NK-92 treated with Interleukin-12 subunit alpha and Interleukin-12 subunit beta, amount 100 ng/mL, for 24 hours (cell line): ENCODE measurements at places on chromosomes 6 and 20.

GRCh38 chr6:13117570-13117969, 210.8 kb downstream of the TBC1D7 start:
- DNase-seq = no peak

DNA sequence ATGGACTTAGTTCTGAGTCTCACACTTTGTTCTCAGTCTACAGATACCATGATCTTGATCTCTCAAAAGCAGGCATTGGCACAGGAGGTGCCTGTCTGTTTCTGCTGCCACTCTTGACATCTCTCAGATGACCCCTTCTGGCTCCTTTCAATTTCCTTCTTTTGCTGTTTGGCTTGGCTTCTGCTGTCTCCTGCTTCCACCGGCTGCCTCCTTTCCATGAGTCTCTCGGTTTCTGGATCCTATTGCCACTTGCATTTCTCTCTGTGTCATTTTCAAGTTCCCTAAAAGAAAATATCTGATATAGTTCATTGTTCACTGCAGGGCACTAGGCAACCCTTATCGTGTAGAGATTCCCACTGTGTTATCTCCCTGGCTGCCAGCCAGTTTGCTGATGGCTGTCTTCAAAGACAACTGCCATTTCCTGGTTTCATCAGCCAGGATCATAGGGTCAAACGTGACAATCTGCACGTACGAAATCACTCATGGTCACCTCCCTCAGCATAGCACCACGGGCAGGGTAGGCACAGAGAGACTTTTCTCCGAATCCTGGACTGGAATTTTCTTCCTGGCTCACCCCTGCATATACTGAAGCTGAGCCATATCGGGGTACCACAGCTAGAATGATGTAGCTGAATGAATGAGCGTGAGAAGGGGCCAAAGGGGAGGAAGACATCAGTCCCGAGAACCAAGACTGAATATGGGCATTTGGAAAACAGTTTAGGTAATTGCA, 144.6 kb upstream of the TMEM170B start:
- no peak for DNase-seq

- DNase-seq = no peak
Observed at GRCh38 chr6:80338201-80338836, 231.8 kb downstream of the BCKDHB start.

DNA sequence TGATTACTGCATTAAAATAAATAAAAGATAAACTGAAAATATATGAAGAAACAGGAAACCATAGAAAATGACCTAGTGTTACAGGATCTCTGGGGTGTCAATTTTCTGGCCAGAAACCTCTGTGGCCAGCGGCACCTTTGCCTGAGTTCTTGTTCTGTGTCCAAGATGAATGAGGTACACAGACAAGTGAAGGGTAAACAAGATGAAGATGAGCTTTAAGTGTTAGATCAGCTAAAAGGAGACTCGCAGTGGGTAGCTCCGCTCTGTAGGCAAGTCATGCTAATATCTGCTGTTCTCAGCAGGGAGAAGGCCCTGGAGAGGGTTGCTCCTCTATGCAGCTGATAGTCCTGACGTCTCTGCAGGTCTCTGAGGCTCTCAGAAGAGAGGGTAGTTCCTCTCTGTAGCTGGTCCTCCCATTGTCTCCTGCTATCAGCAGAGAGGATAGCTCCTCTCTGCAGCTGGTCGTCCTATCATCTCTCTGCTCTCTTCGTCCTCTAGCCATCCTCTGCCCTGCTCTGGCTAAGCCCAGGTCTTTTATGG, 35.9 kb upstream of the TBC1D22B start:
- no peak for DNase-seq

- no peak for DNase-seq
Observed at GRCh38 chr6:11448038-11448437, 89.5 kb upstream of the TMEM170B start.

- peak; percentile 78 for DNase-seq
Observed at GRCh38 chr6:116100419-116101301, at the start of gene NT5DC1. NT5DC1 (plus strand) TSS chr6:116100853; CDS start chr6:116100931, 78 bp downstream.

GRCh38 chr20:64038224-64038564, 2.2 kb downstream of the C20orf204 start:
- DNase-seq = no peak

- no peak for DNase-seq
Observed at GRCh38 chr6:9437836-9438235, 977.0 kb downstream of the TFAP2A start.

DNA sequence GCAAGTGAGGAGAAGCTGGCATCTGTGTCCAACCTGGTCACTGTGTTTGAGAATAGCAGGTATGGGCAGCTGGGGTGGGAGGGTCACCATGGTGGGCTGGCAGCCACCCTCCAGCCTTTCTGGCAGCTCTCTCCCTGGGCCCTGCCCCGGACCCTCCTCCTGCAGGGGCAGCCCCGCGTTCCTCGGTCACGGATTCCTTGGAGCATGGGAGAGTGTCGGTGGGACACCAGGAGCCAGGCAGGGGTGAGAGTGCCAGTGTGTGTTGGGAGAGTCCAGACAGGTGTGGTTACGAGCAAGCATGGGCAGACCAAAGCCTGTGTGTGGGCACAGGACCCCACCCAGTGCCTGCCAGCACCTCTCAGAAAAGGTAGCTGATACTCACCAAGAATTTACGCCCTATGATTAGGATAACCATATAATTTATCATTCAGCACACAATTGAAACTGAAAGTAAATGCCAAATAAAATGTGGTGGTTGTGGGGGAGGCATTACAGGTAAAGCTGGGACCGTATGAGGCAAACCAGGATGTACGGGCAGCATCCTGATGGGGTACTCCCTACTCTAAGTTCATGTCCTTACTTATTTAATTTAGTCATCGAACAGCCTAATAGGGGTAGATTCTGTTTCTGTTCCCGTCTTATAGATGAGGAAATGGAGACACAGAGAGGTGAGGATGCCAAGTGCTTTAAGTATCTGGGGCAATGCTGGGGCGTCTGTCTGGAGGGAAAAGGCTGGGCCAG, 542 bp downstream of the FGD2 start:
- DNase-seq = no peak

DNA sequence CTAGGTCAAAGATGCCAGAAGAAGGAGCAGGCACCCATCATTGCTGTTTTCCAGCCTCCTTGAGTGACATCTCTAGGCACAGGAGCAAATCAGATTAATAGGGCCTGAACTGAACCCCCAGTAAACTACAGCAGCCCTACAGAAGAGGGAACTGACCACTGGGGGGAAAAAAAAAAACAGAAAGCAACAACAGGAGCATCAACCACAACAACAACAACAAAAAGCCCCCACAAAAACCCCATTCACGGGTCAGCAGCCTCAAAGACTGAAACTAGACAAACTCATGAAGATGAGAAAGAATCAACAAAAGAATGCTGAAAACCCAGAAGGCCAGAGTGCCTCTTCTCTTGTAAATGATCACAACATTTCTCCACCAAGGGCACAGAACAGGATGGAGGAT, 537.4 kb upstream of the BTBD3 start:
- DNase-seq = no peak

GRCh38 chr6:89273816-89274215, 41.3 kb downstream of the GABRR2 start:
- no peak for DNase-seq

- DNase-seq = no peak
Observed at GRCh38 chr6:147040121-147040910, 163.9 kb upstream of the STXBP5 start.
